Subcutaneous preadipocyte (primary cell): ENCODE measurements at places on chromosomes 1 and 21. TPM values are rescaled to one million over a fixed set of nuclear protein-coding genes. Genes with fewer than 3 reads are reported as not detected.

ZBTB8B gene
- under 0.01 TPM in 1 of 2 replicates, not detected in the other for total RNA-seq

SUSD4 gene
- not detected in 2 replicates for total RNA-seq

DARS2 gene
- 23.5 and 35.8 TPM in 2 replicates for total RNA-seq

FCGR2B gene
- not detected in 2 replicates for total RNA-seq

VWA5B1 gene
- not detected in 2 replicates for total RNA-seq

CFAP126 gene
- total RNA-seq = not detected in 2 replicates

GNG4 gene
- total RNA-seq = under 0.01 TPM in 1 of 2 replicates, not detected in the other

SYTL1 gene
- not detected in 2 replicates for total RNA-seq

CHI3L2 gene
- total RNA-seq = 6.2 TPM in 1 of 2 replicates, not detected in the other

KCNJ9 gene
- under 0.01 TPM in 1 of 2 replicates, not detected in the other for total RNA-seq

C1orf94 gene
- under 0.01 TPM in 1 of 2 replicates, not detected in the other for total RNA-seq

MX2 gene
- total RNA-seq = 1.8 and 8.1 TPM in 2 replicates

LCA5L gene
- 1.2 and 1.5 TPM in 2 replicates for total RNA-seq

PAX7 gene
- total RNA-seq = not detected in 2 replicates

TBX15 gene
- 7.3 and 27.0 TPM in 2 replicates for total RNA-seq

HAO2 gene
- not detected in 2 replicates for total RNA-seq

RNU1-2 gene
- total RNA-seq = under 0.01 TPM in 2 replicates

PRAMEF5 gene
- total RNA-seq = not detected in 2 replicates

DCST1 gene
- not detected in 2 replicates for total RNA-seq

ATAD3C gene
- total RNA-seq = 0.20 TPM in 1 of 2 replicates, not detected in the other

ETS2 gene
- total RNA-seq = 15.1 and 17.0 TPM in 2 replicates

ALX3 gene
- total RNA-seq = not detected in 2 replicates

PRDM16 gene
- total RNA-seq = 0.37 and 1.6 TPM in 2 replicates

S100A2 gene
- total RNA-seq = 1.5 and 1.6 TPM in 2 replicates

CD244 gene
- total RNA-seq = not detected in 2 replicates

LRRC71 gene
- 0.20 TPM in 1 of 2 replicates, not detected in the other for total RNA-seq

PLA2G2D gene
- not detected in 2 replicates for total RNA-seq

RNU1-4 gene
- under 0.01 TPM in 2 replicates for total RNA-seq

TRNP1 gene
- total RNA-seq = 23.9 and 58.6 TPM in 2 replicates

CBR3 gene
- 19.5 and 35.6 TPM in 2 replicates for total RNA-seq

TMEM51 gene
- 1.5 and 2.5 TPM in 2 replicates for total RNA-seq

GPR89B gene
- 10.4 and 17.6 TPM in 2 replicates for total RNA-seq

TOMM20 gene
- 94.4 and 99.9 TPM in 2 replicates for total RNA-seq

IRF6 gene
- total RNA-seq = not detected in 2 replicates

RPE65 gene
- total RNA-seq = not detected in 2 replicates

RAB7B gene
- total RNA-seq = 8.2 and 9.9 TPM in 2 replicates

UAP1 gene
- 132 and 141 TPM in 2 replicates for total RNA-seq

KRTAP7-1 gene
- total RNA-seq = not detected in 2 replicates

LCE3D gene
- not detected in 2 replicates for total RNA-seq

LCE3E gene
- total RNA-seq = not detected in 2 replicates

FNDC10 gene
- 3.1 and 7.3 TPM in 2 replicates for total RNA-seq

GJA8 gene
- total RNA-seq = not detected in 2 replicates

LCE1A gene
- not detected in 2 replicates for total RNA-seq

CFHR4 gene
- total RNA-seq = not detected in 2 replicates

CELSR2 gene
- total RNA-seq = under 0.01 TPM in 2 replicates

DMAP1 gene
- 14.7 and 15.4 TPM in 2 replicates for total RNA-seq

TIE1 gene
- total RNA-seq = under 0.01 TPM in 2 replicates

SPRR2G gene
- not detected in 2 replicates for total RNA-seq

TFF2 gene
- total RNA-seq = not detected in 2 replicates

TTC22 gene
- not detected in 2 replicates for total RNA-seq

ARMH1 gene
- 0.59 and 2.2 TPM in 2 replicates for total RNA-seq

GNG12 gene
- total RNA-seq = 160 and 171 TPM in 2 replicates

AIRE gene
- not detected in 2 replicates for total RNA-seq

HTR1D gene
- not detected in 2 replicates for total RNA-seq

THBS3 gene
- total RNA-seq = 9.2 and 14.7 TPM in 2 replicates

ELAPOR1 gene
- under 0.01 and 0.20 TPM in 2 replicates for total RNA-seq

ADAM15 gene
- total RNA-seq = 99.2 and 126 TPM in 2 replicates

ANGPTL3 gene
- under 0.01 TPM in 1 of 2 replicates, not detected in the other for total RNA-seq

SPRR4 gene
- total RNA-seq = not detected in 2 replicates
